A549 treated with CORT108297 at 1 μM for 4 hours (cell line): ENCODE measurements at places on chromosomes 12 and 14. TPM values are rescaled to one million over a fixed set of nuclear protein-coding genes. Genes with fewer than 3 reads are reported as not detected.

Gene HIGD1C
- not detected in 5 replicates for total RNA-seq

Gene TAS2R19
- total RNA-seq, result 0.18 TPM in 1 of 5 replicates, not detected in the others

Gene CFAP251
- 1.1 to 1.3 TPM (median 1.2 TPM) in 5 replicates for total RNA-seq

Gene ITGB7
- total RNA-seq, result 0.13 to 0.59 TPM (median 0.33 TPM) in 5 replicates

Gene DEGS2
- total RNA-seq, result 1.2 to 2.3 TPM (median 1.8 TPM) in 5 replicates

Gene REP15
- 0.34 to 0.62 TPM (median 0.51 TPM) in 5 replicates for total RNA-seq

Gene SLCO1B1
- total RNA-seq, result 0.35 to 0.46 TPM (median 0.42 TPM) in 5 replicates

Gene ARHGEF25
- 4.8 to 6.9 TPM (median 6.3 TPM) in 5 replicates for total RNA-seq

Gene PLEKHG7
- total RNA-seq, result 0.06 to 0.14 TPM (median 0.06 TPM) in 3 of 5 replicates, not detected in the others

Gene NKX2-8
- total RNA-seq, result 1.7 to 4.3 TPM (median 3.9 TPM) in 5 replicates
